ENCODE measurements at places on chromosomes 3 and 15. TPM values are rescaled to one million over a fixed set of nuclear protein-coding genes. Genes with fewer than 3 reads are reported as not detected.

TRAIP gene
- 18.5 TPM for total RNA-seq

MEIS2 gene
- 9.3 TPM for total RNA-seq

ZNF620 gene
- total RNA-seq = 1.3 TPM

DPH3 gene
- total RNA-seq = 16.5 TPM

FBXL2 gene
- 12.3 TPM for total RNA-seq

EPHB3 gene
- 6.0 TPM for total RNA-seq

SELENOK gene
- 16.3 TPM for total RNA-seq

GOLGA6L6 gene
- total RNA-seq = not detected

ATP10A gene
- total RNA-seq = 0.31 TPM

NDUFB5 gene
- total RNA-seq = 142 TPM
